ENCODE measurements at places on chromosomes 3 and 15. TPM values are rescaled to one million over a fixed set of nuclear protein-coding genes. Genes with fewer than 3 reads are reported as not detected.

GRCh38 chr15:66644000-66644787 is 57.8 kb upstream of the SMAD6 start:
- DNase-seq: no peak

- no peak for DNase-seq
Observed at GRCh38 chr3:99529265-99529664, 109.1 kb upstream of the COL8A1 start.

DNA sequence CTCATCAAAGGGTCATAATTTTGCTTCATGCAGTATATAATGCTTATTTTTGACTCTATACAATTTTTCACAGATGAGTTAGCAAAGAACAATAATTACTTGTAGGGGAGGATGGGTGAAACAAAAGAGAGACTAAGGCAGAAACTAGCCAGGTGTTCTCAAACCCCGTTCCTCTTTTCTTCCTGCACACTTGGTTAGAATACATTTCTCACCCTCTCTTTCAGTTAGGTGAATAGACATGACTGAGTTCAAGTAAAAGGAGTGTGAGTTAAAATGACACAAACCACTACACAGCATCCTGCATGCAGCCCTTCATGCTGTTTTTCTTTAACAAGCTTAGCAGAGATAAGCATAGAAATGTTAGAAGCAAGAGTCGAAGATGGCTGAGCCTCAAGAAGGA is 922.2 kb downstream of the TBL1XR1 start:
- no peak for DNase-seq

- no peak for DNase-seq
Observed at GRCh38 chr3:7749931-7750695, 751.5 kb upstream of the LMCD1 start.

DNA sequence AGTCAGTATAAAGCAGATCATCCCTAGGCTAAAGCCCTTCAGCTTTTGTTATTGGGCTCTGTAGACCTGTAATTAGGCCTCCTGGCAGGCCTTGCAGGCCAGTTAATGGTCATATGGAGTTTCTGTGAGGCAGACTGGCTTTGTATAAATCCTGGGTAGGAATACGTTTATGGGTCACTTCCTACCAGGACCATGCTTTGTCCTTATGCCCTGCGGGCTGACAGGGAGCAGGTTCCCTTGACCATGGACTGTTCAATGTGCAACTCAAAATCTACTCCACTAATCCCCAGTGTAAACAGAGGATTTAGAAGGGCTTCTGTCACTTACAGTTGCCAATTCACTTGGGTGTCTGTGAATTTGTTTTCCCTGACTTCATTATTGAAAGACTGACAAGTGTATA is 202.7 kb upstream of the MLF1 start:
- no peak for DNase-seq

SLC4A7 gene
- polyA plus RNA-seq: 31.3 TPM

SCAMP5 gene
- 2.1 TPM for polyA plus RNA-seq

GPR176 gene
- polyA plus RNA-seq: 116 TPM

FBXL22 gene
- 1.3 TPM for polyA plus RNA-seq

AADACL2 gene
- polyA plus RNA-seq: not detected

SHC4 gene
- 5.1 TPM for polyA plus RNA-seq
